ENCODE measurements at places on chromosomes 6 and 20.

- peak; percentile 14 for DNase-seq
These were observed 159.5 kb downstream of the DLL1 start for GRCh38 chr6:170131351-170131750.

DNA sequence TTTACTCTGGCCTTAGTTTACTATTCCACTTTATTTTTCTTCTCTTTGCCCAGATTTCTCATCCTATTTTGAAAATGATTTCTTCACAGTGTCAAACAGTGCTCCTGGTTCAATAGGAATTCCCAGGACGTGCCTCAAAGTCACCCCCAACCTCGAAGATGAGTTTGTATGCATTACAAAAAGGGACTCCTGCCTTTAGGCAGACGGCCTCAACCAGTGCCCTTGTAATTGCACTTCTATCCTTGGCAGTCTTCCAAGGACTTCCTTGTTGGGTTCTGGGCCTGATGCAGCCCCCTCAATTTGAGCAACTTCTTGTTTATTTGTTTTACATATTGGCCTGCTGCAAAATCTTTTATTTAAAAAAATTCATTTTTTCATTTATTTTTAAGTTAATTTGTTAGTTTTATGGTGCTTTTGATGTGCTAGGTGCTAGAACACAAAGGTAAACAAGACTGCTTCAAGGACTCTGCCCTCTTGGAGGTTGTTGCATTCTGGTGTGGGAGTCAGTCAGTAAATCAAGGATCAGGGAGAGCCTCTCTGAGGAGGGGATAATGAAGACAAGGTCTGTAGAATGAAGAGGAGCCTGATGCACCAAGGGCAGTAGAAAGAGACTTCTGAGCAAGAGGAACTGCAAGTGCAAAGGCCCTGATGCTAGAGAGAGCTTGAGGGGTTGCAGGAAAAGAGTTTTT lies 181.5 kb upstream of the LAMP5 start:
- no peak for DNase-seq

GRCh38 chr6:159097256-159097655 lies 52.5 kb upstream of the TAGAP start:
- no peak for DNase-seq

DNA sequence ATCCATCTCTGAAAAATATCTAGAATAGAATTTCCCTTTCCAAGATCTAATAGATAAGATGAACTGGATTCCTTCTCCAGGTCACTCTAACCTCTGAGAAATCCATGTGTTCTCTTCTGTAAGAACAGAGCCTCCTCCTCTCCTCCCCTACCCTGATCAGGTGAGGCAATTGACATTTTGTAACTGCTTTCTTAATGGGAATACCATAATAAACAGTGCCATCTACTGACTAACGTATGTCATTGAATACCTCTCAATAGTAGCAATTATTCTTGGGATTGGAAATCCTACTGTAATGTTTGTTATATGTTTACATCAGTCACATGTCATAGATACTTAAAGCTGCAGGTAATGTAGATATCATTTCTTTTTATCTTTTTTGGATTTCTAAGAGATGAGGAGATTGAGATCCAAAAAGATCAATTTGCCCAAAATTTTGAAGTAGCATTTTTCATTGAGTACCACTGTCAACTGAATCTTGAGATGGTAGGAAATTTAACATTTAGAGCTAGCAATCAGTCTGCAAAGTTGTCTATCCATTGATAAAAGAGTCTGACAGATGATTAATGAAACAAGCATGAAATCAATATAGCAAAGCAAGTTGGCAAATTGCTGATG lies 365.8 kb upstream of the HSF2 start:
- no peak for DNase-seq

- DNase-seq, result no peak
These were observed 902 bp downstream of the ZNF337 start for GRCh38 chr20:25695532-25696370.

- DNase-seq, result no peak
These were observed 161.3 kb upstream of the AGPAT4 start for GRCh38 chr6:161434921-161435747.

DNA sequence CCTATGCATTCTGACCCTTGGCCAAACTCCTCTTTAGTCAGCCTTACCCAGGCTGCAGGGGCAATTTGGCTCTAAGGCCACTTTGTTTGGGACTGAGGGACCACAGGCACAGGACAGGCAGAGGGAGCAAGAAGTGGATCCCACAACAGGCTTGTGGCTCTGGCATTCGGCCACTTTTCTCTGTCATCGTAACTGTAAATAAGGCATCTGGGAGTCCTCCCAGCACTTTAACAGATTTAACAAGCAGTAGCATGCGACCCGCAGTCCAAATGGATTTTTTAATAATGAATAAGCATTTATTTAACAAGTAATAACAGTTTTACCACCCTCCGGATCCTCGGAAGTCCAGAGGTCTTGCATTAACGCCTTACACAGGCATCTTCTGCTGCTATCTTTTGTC lies 16.1 kb upstream of the CDH22 start:
- no peak for DNase-seq

DNA sequence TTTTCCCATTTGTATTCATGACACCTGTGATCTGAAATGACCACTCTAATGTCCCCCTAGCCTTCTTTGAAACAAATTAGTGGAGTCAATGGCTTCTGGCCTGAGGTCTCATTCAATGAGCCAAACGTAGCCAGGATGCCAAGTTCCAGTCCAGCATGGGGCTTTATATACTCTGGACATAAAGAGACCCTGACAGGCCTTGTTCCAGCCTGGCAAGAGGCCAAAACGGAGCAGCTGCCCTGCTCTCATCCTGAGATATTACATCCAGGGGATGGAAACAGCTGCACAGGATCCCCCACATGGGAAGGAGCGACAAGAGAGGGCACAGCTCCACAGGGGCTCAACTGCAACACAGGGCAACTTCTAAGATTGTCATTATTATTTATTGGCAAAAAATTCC lies 437.8 kb downstream of the CDH26 start:
- DNase-seq, result no peak

GRCh38 chr20:14126856-14127255 lies 131.5 kb downstream of the MACROD2 start:
- no peak for DNase-seq

DNA sequence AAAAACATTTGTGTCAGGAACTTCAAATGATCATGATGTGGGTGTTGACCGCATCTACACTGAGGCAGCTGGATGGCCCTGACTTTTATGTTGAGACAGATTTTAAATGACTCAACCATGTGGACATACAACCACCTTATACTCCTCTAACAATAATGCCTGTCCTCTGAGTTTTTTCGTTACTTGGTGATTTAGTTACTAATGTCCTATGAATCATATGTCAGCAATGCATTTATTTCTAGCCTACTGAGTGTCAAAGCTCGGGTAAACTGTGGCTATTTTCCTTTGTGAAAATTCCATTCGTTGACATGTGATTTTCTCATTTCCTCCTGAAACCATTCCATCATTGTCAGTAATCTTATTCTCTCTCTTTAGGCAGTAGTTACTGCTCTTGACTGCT lies 38.9 kb upstream of the NKX2-4 start:
- no peak for DNase-seq

GRCh38 chr6:31763619-31763940 lies 1.1 kb downstream of the SAPCD1 start:
- no peak for DNase-seq

GRCh38 chr6:119112812-119113530 lies 34.5 kb upstream of the FAM184A start:
- DNase-seq, result no peak

- no peak for DNase-seq
These were observed 66.3 kb upstream of the ZNFX1 start for GRCh38 chr20:49344140-49344539.

DNA sequence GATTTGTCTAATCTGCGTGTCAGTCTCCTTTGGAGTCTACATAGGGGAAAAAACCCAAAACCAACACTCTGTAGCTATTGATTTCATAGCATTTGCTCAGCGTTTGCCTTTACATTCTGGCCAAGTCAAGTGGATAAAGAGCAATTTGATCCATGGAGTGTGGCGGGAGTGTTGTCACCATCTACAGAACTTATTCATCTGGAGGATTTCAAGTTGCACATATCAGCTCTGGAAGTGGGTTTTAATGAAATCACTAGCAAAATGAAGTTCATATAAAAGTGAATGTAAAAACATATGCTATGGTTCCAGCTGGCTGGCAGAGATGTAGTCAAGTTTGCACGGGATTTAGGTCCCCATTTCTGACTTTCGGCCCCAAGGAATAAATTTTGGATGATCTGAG lies 219.7 kb upstream of the SUPT3H start:
- no peak for DNase-seq

GRCh38 chr6:155254139-155254538 lies 9.7 kb upstream of the CLDN20 start:
- DNase-seq, result no peak

GRCh38 chr20:34925981-34926380 lies 29.6 kb downstream of the GSS start:
- DNase-seq, result no peak

GRCh38 chr6:131101911-131102680 lies 33.2 kb upstream of the AKAP7 start:
- no peak for DNase-seq

GRCh38 chr6:100101644-100102043 lies 107.6 kb upstream of the MCHR2 start:
- DNase-seq, result no peak

- DNase-seq, result no peak
These were observed 809.4 kb upstream of the CITED2 start for GRCh38 chr6:140183881-140184280.

GRCh38 chr6:90088009-90088408 lies 193.7 kb downstream of the GJA10 start:
- DNase-seq, result no peak

- DNase-seq, result no peak
These were observed 113.9 kb downstream of the FYN start for GRCh38 chr6:111759331-111759835.

GRCh38 chr6:136411025-136411325 lies 121.3 kb upstream of the BCLAF1 start:
- no peak for DNase-seq

DNA sequence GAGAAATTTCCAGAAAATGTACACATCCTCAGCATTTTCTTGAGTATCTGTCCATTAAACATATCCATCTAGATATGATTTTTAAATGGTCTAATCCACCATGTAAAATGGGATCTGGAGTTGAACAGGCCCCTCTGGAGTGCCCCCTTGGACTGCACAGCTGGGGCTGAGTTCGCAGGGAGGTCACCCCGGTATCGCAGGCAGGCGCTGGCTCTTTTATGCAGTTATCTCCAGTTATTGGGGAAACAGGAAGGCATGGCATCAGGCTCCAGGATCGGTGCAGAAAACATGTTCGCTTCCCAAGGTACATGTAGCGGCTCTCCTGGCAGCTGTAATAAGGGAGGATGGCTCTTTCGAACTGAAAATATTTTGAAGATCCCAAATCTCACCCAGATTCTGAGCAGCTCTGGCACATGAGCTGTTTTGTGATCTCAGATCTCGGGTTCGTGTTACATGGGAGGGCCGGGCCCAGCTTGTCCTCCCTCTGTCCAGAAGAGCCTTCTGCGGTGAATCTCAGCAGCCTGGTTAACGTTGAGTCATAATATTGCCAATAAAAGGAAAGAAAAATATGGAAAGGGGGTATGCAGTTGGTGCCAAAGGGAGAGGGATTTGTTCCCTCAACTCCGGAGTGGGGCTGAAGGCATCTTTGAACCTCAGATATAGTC lies 167.7 kb downstream of the EYA2 start:
- DNase-seq, result no peak

GRCh38 chr6:26332408-26332807 lies 32.6 kb upstream of the BTN3A2 start:
- no peak for DNase-seq

- no peak for DNase-seq
These were observed 89.2 kb upstream of the ARID1B start for GRCh38 chr6:156687789-156688619.
